ENCODE measurements at places on chromosomes 1 and 21. TPM values are rescaled to one million over a fixed set of nuclear protein-coding genes. Genes with fewer than 3 reads are reported as not detected.

Gene NDUFS5
- total RNA-seq: 223 TPM

Gene MANEAL
- total RNA-seq: 15.3 TPM

Gene CAMK1G
- total RNA-seq: 0.93 TPM

Gene CSF3R
- 8.8 TPM for total RNA-seq

Gene AGMAT
- 1.2 TPM for total RNA-seq
